ENCODE measurements at places on chromosomes 6 and 20. TPM values are rescaled to one million over a fixed set of nuclear protein-coding genes. Genes with fewer than 3 reads are reported as not detected.

CAPN11 gene
- total RNA-seq: 1.6 TPM

GTSF1L gene
- not detected for total RNA-seq

CDSN gene
- not detected for total RNA-seq

SIRPA gene
- total RNA-seq: 20.2 TPM

ADGB gene
- not detected for total RNA-seq

RFX6 gene
- total RNA-seq: not detected

TRIM31 gene
- not detected for total RNA-seq

HIVEP1 gene
- 51.1 TPM for total RNA-seq

TREM2 gene
- not detected for total RNA-seq

PRPH2 gene
- not detected for total RNA-seq

PSMA7 gene
- total RNA-seq: 398 TPM

EXOC2 gene
- total RNA-seq: 68.6 TPM

SULF2 gene
- total RNA-seq: 41.2 TPM

GNL1 gene
- total RNA-seq: 42.9 TPM

DCDC2 gene
- not detected for total RNA-seq

DNAAF9 gene
- total RNA-seq: 19.1 TPM

MICB gene
- 33.1 TPM for total RNA-seq

ZSCAN26 gene
- total RNA-seq: 15.0 TPM

CRISP2 gene
- total RNA-seq: not detected

CBLN4 gene
- not detected for total RNA-seq

ENTPD6 gene
- total RNA-seq: 54.7 TPM

FRS3 gene
- 1.7 TPM for total RNA-seq

SOX18 gene
- total RNA-seq: 25.5 TPM

BPIFB4 gene
- total RNA-seq: not detected

TP53TG5 gene
- total RNA-seq: not detected

EMILIN3 gene
- total RNA-seq: not detected

KIAA0408 gene
- 0.13 TPM for total RNA-seq

LHFPL5 gene
- total RNA-seq: not detected

KCNK15 gene
- total RNA-seq: 0.07 TPM

TXNDC5 gene
- total RNA-seq: 1,605 TPM

OR12D3 gene
- total RNA-seq: not detected

DOP1A gene
- 48.3 TPM for total RNA-seq

SFTA2 gene
- total RNA-seq: not detected

ADGRF5 gene
- total RNA-seq: 2.0 TPM

LY86 gene
- not detected for total RNA-seq

GUCA1A gene
- not detected for total RNA-seq

BTN1A1 gene
- not detected for total RNA-seq

EPHA7 gene
- 0.40 TPM for total RNA-seq

MOCS1 gene
- 10.5 TPM for total RNA-seq

NKX2-4 gene
- not detected for total RNA-seq

CLVS2 gene
- total RNA-seq: not detected

CEP85L gene
- 15.6 TPM for total RNA-seq

SLC35F1 gene
- total RNA-seq: not detected

FABP7 gene
- total RNA-seq: not detected

ZNF512B gene
- total RNA-seq: 16.4 TPM

TLDC2 gene
- not detected for total RNA-seq

MYT1 gene
- not detected for total RNA-seq

PRIM2 gene
- total RNA-seq: 41.5 TPM

BFSP1 gene
- total RNA-seq: 2.3 TPM

ABHD16B gene
- total RNA-seq: not detected

FAM110A gene
- 4.4 TPM for total RNA-seq

SYS1 gene
- 19.3 TPM for total RNA-seq

SGK2 gene
- 0.53 TPM for total RNA-seq

SLC26A8 gene
- under 0.01 TPM for total RNA-seq

LST1 gene
- total RNA-seq: 0.29 TPM

TNNC2 gene
- not detected for total RNA-seq

FITM2 gene
- total RNA-seq: 9.5 TPM

REPS1 gene
- 47.3 TPM for total RNA-seq
